Activated CD4-positive, alpha-beta memory T cell treated with anti-CD3 and anti-CD28 coated beads for 36 hours (primary cell): ENCODE measurements at places on chromosomes 5 and 9. TPM values are rescaled to one million over a fixed set of nuclear protein-coding genes. Genes with fewer than 3 reads are reported as not detected.

The AJM1 gene
- total RNA-seq = 4.2 TPM

The CAPSL gene
- total RNA-seq = 0.73 TPM

The PCDHAC1 gene
- not detected for total RNA-seq

The PNPLA7 gene
- total RNA-seq = 4.0 TPM

The JAKMIP2 gene
- total RNA-seq = 1.1 TPM

The SPAG8 gene
- 1.1 TPM for total RNA-seq

The GFI1B gene
- not detected for total RNA-seq

The SPATA31E1 gene
- total RNA-seq = not detected

The ENTR1 gene
- 74.9 TPM for total RNA-seq

The BSPRY gene
- total RNA-seq = 8.5 TPM

The C9orf50 gene
- total RNA-seq = not detected

The GRXCR2 gene
- not detected for total RNA-seq

The MYORG gene
- 1.9 TPM for total RNA-seq

The CHMP5 gene
- total RNA-seq = 116 TPM

The SLC6A7 gene
- not detected for total RNA-seq

The NR5A1 gene
- total RNA-seq = not detected

- no peak for DNase-seq
- no peaks in the 10 kb centered on the region for H3K36me3 ChIP-seq
- peaks cover 60% of the 10 kb centered on the region for H3K4me1 ChIP-seq
- no peak overlapping the region for H3K27ac ChIP-seq
Observed at GRCh38 chr9:112750764-112751055, 150 bp downstream of the SNX30 start.

DNA sequence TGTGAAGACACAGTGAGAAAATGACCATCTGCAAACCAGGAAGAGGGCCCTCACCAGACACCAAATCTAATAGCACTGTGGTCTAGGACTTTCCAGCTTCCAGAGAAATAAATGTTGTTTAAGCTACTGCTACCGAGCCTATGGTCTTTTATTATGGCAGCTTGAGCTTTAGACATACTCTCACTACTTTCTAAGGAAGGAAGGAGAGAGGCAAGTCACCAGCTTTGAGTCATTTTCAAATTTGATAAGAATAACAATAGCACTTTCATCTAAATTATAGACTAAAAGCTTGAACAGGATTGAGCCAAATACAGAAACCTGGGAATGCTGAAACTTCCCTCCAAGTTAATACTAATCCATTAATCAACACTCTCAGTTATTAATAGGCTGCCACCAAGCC is 64.4 kb downstream of the PLPPR1 start:
- H3K4me1 ChIP-seq = no peaks in the 10 kb centered on the region
- H3K27me3 ChIP-seq = peaks cover 2% of the 10 kb centered on the region
- no peak for DNase-seq

GRCh38 chr9:69899491-69899890 is 78.9 kb downstream of the CFAP95 start:
- no peaks in the 10 kb centered on the region for H3K36me3 ChIP-seq
- no peak for DNase-seq
- peaks cover 4% of the 10 kb centered on the region for H3K27me3 ChIP-seq
- H3K27ac ChIP-seq = no peak overlapping the region

- H3K27ac ChIP-seq = no peak overlapping the region
- no peak for DNase-seq
- H3K27me3 ChIP-seq = peaks cover 16% of the 10 kb centered on the region
- H3K4me3 ChIP-seq = no peak overlapping the region
Observed at GRCh38 chr5:58498340-58498942, 7.2 kb downstream of the GAPT start.

- H3K4me1 ChIP-seq = peaks cover 13% of the 10 kb centered on the region
- H3K4me3 ChIP-seq = no peak overlapping the region
- DNase-seq = no peak
Observed at GRCh38 chr9:19119246-19119645, 8.0 kb downstream of the PLIN2 start.

GRCh38 chr5:117893211-117893610 is 1095.1 kb downstream of the DTWD2 start:
- no peak overlapping the region for H3K4me3 ChIP-seq
- no peak for DNase-seq
- H3K36me3 ChIP-seq = no peaks in the 10 kb centered on the region

DNA sequence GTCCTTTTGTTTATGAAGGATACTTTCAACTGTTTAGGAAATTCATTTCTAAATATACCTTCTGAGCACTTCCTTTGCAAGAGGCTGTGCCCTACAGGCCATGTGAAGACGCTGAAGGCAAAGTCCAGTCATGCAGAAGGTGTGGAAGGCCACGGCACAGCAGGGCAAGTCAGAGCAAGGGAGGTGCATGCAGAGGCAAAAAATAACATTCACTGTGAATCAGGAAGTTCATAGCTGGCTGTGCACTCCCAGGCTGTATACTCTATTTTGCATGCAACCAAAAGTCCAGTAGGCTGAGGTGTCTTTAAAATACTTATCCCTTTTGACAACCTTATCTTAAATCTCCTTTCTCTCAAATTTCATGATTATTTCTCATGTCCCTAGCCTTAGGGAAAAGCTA is 50.3 kb downstream of the GNAQ start:
- no peak overlapping the region for H3K4me3 ChIP-seq
- H3K27ac ChIP-seq = no peak overlapping the region
- DNase-seq = no peak
- H3K36me3 ChIP-seq = no peaks in the 10 kb centered on the region
- no peaks in the 10 kb centered on the region for H3K27me3 ChIP-seq

- H3K27me3 ChIP-seq = no peaks in the 10 kb centered on the region
- H3K4me1 ChIP-seq = no peaks in the 10 kb centered on the region
- no peak overlapping the region for H3K27ac ChIP-seq
- H3K4me3 ChIP-seq = no peak overlapping the region
Observed at GRCh38 chr5:135005076-135005475, 29.0 kb downstream of the PITX1 start.

DNA sequence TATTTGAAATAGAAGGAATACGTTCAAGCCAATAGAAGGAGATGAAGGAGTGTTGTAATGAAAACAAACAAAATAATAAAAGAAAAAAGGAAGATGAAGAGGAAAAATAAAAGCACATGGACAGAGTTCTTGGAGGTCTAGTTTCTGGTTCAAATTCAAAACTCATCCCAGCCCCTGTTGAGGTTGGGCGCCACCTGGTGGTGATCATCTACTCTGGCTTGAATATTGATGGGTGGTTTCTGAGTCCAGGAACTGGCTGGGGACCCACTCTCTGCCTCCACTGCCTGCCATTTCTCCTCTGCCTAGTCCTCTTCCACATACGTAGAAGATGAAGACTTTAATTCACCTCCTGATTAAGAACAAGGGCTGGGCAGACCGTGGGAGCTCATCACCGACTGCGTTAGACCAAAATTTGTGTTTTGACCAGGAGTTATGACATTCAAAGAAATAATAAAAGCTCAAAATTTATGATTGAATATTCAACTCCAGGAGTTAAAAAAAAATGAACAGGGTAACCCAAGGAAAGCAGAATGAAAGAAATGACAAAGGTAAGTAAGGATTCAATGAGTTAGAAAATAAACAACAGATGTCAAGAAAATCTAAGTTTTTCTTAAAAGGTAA is 99.0 kb upstream of the SLC1A3 start:
- H3K27ac ChIP-seq = no peak overlapping the region
- DNase-seq = peak; percentile 78
- no peak overlapping the region for H3K4me3 ChIP-seq

GRCh38 chr9:137319739-137320551 is 17.9 kb upstream of the NRARP start:
- peaks cover 11% of the 10 kb centered on the region for H3K27me3 ChIP-seq
- H3K4me3 ChIP-seq = no peak overlapping the region
- H3K36me3 ChIP-seq = no peaks in the 10 kb centered on the region
- H3K27ac ChIP-seq = no peak overlapping the region

- DNase-seq = no peak
- no peak overlapping the region for H3K27ac ChIP-seq
- no peaks in the 10 kb centered on the region for H3K27me3 ChIP-seq
- no peaks in the 10 kb centered on the region for H3K36me3 ChIP-seq
Observed at GRCh38 chr9:27394154-27394825, 97.3 kb upstream of the EQTN start.

GRCh38 chr9:6183227-6183551 is 32.4 kb upstream of the IL33 start:
- no peak overlapping the region for H3K4me3 ChIP-seq
- DNase-seq = no peak
- peaks cover 2% of the 10 kb centered on the region for H3K27me3 ChIP-seq
- no peak overlapping the region for H3K27ac ChIP-seq
- no peaks in the 10 kb centered on the region for H3K36me3 ChIP-seq
- no peaks in the 10 kb centered on the region for H3K4me1 ChIP-seq

DNA sequence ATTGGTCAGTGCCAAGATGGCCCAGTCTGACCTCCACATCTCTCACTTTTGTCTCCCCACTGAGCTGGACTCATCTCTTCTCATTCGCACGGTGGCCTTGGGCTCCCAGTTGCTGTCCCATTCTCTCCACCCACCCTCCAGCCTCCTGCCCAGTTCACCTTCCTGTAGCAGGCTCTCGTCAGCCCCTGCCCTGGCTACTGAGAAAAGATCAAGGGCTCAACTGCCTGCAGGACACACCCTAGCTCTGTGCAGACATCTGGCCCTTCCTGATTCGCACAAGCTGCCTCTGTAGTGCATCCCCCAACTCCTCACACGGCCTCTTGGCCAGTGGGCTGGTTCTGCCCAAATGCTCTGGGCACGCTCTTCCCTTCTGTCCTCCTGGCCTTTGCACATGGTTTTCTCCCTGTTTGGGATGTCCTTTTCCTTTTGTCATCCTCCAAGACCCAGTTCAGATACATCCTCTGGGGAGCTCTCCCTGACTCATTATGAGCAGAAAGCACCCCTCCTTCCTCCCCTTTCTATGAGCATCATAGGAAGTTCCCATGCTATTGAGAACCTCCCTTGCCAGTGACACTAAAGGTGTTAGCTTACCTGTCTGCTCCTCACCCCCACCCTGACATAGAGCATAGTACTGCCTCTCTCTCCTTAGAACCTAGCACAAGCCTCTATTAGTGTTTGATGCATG is 78.5 kb upstream of the TGFBR1 start:
- DNase-seq = no peak
- no peaks in the 10 kb centered on the region for H3K27me3 ChIP-seq
- no peak overlapping the region for H3K4me3 ChIP-seq
- no peaks in the 10 kb centered on the region for H3K36me3 ChIP-seq
- no peak overlapping the region for H3K27ac ChIP-seq

DNA sequence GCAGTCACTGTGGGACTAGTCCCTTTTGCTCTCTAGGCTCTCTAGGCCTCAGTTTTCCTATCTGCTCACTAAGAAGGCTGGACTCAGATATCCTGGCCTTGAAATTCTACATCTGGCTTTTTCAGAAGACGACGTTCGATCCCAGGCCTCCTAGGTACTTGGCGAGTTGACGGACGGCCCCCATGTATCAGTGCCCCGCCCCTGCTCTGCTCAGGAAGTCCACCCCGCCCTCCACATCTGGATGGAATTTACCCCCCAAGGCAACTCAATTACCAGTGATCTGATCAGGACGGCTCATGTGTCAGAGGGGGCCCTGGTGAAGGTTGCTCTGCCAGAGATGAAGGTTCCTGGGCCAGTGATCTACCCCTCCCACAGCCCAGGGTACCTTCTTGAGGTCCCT is 44.1 kb upstream of the SYNPO start:
- DNase-seq = no peak
- no peaks in the 10 kb centered on the region for H3K4me1 ChIP-seq
- no peaks in the 10 kb centered on the region for H3K36me3 ChIP-seq
- H3K4me3 ChIP-seq = no peak overlapping the region
- no peak overlapping the region for H3K27ac ChIP-seq

- H3K36me3 ChIP-seq = no peaks in the 10 kb centered on the region
- DNase-seq = no peak
- H3K4me1 ChIP-seq = no peaks in the 10 kb centered on the region
- peaks cover 2% of the 10 kb centered on the region for H3K27me3 ChIP-seq
- H3K27ac ChIP-seq = no peak overlapping the region
Observed at GRCh38 chr9:36891341-36891811, 142.7 kb downstream of the PAX5 start.

GRCh38 chr5:62259699-62260250 is 46.2 kb upstream of the KIF2A start:
- H3K27me3 ChIP-seq = no peaks in the 10 kb centered on the region
- H3K4me3 ChIP-seq = no peak overlapping the region
- DNase-seq = no peak
- H3K4me1 ChIP-seq = peaks cover 49% of the 10 kb centered on the region
- no peaks in the 10 kb centered on the region for H3K36me3 ChIP-seq

DNA sequence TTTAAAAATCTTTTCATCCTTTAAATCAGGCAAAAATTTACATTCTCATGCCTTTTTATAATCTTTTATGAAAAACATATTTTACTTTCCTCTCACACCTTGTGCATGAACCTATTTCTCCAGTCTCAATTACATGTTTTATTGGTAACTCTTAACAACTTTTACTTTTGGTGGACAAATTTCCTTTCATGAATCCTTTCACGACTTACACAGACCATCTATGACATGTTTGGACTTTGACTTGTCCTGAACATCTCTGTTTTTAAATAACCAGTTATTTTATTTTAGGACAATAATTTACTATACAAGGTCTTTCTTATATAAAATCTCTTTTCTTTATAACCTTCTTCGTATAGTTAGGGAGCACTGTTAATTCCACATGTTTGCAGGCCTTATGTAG is 26.5 kb upstream of the MTMR12 start:
- no peaks in the 10 kb centered on the region for H3K27me3 ChIP-seq
- peaks cover 6% of the 10 kb centered on the region for H3K36me3 ChIP-seq
- no peak overlapping the region for H3K27ac ChIP-seq
- H3K4me3 ChIP-seq = no peak overlapping the region
- H3K4me1 ChIP-seq = no peaks in the 10 kb centered on the region

- no peak overlapping the region for H3K27ac ChIP-seq
- no peak overlapping the region for H3K4me3 ChIP-seq
- DNase-seq = no peak
- H3K4me1 ChIP-seq = peaks cover 21% of the 10 kb centered on the region
Observed at GRCh38 chr9:134180786-134181647, 16.7 kb upstream of the RNU6ATAC start.

- no peaks in the 10 kb centered on the region for H3K27me3 ChIP-seq
- DNase-seq = no peak
- no peak overlapping the region for H3K27ac ChIP-seq
- no peaks in the 10 kb centered on the region for H3K36me3 ChIP-seq
- no peaks in the 10 kb centered on the region for H3K4me1 ChIP-seq
Observed at GRCh38 chr5:2699686-2700085, 51.8 kb downstream of the IRX2 start.
